ENCODE measurements at places on chromosomes 5 and 9.

DNA sequence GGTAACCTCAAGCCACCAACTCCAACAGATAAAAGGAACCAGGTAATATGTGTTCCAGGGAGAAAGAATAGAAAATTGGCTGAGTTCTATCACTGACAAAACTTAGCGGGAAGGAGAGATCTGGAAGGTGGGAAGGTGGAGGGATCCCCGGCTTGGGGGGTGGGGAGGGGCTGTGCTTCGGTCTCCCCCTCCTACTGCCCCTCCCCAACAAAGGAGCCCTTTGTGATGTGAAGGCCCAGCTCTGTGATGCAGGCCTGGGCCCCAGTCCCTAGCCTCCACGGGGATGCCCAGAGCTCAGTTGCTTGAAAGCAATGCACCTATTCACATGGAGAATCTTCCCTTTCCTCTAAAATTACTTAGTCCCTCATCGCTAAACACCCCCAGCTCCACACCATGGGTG, 4.4 kb upstream of the ZNF484 start:
- no peak for DNase-seq

DNA sequence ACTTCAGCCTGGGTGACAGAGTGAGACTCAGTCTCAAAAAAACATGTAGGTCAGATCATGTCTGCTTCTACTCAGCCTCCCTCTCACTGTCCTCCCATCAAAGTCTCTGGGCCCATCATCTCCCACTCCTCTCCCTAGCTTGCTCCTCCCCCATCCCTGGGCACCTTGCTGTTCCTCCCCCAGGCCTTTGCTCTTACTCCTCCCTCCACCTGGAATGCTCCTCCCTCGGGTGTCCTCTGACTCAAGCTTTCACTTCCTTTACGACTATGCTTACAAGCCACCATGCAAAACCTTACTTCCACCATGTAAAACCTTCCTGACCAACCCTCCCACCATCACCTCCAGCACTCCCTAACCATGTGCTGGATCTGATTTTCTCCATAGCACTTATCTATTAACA, 51.5 kb downstream of the MTMR12 start:
- no peak for DNase-seq

DNA sequence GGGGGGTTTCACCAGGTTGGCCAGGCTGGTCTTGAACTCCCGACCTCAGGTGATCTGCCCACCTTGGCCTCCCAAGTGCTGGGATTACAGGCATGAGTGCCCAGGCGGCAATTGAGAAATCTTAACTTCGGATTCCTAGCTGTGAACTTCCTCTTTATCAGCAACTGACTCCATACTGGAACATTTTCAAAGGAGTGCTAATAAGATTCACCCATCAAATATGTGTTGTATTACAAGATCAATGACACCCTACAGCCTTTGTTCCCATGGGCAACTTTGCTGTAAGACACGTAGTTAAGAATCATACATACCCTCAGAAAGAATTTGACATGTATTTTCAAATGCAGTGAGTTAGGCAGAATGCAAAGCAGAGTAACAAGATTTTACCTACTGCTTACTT, 23.1 kb upstream of the ACOT12 start:
- no peak for DNase-seq

- peak; percentile 4 for DNase-seq
Measured at GRCh38 chr5:27598576-27598975, 560.2 kb upstream of the CDH9 start.

- no peak for DNase-seq
Measured at GRCh38 chr5:35087991-35088390, 40.2 kb upstream of the AGXT2 start.

DNA sequence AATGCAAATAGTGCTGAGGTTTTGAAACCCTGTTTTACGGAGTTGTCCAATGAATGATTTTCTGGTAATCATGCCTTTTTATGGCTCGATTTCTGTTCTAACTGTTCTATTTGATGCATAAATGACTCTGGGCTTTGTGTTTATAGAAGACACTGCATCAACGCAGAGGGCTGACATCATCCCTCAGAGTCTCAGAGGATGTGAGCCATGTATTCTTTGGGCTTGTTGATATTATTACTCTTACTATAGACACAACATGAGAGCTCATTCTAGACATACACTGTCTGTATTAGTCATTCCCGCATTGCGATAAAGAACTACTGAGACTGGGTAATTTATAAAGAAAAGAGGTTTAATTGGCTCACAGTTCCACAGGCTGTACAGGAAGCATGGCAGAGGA, 31.6 kb downstream of the CDH6 start:
- DNase-seq = no peak

GRCh38 chr5:3709068-3709716, 113.6 kb downstream of the IRX1 start:
- DNase-seq = no peak

DNA sequence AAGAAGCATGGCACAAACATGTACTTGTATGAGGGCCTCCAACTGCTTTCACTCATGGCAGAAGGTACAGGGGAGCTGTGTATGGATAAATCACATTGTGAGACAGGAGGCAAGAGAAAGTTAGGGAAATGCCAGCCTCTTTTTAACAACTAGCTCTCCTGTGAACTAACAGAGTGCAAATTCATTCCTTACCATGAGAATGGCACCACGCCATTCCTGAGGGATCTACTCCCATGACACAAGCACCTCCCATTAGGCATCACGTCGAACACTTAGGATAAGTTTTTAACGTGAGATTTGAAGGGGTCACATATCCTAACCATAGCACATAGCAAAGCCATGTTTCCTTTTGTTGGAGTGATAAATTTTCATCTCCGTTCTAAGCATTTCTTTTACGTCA, 747.2 kb upstream of the CHD1 start:
- no peak for DNase-seq

DNA sequence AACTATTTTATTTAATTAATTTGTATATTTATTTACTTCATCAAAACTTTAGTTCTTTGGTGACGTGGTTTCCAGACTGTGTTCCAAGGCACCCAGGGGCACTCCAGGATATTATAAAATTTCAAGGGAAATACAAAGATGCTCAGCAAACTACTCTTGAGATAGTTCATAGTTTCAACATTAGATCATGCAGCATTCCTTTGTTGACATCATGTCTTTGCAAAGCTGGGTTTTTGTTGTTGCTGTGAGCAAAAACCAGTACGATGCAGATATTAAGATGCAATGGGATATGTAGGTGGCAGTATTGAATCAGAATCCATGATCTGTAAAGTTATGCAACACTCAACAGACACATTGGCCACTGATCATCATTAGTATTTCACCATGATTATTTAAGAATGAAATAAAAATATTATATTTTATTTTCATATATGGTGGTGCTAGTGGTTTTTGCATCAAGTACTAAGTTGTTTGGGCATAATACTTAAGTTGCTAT, 219.7 kb downstream of the ADCY2 start:
- no peak for DNase-seq

GRCh38 chr5:147743678-147744374, 38.7 kb downstream of the JAKMIP2 start:
- no peak for DNase-seq

GRCh38 chr5:136208916-136209315, 16.0 kb upstream of the SMIM32 start:
- DNase-seq = no peak

DNA sequence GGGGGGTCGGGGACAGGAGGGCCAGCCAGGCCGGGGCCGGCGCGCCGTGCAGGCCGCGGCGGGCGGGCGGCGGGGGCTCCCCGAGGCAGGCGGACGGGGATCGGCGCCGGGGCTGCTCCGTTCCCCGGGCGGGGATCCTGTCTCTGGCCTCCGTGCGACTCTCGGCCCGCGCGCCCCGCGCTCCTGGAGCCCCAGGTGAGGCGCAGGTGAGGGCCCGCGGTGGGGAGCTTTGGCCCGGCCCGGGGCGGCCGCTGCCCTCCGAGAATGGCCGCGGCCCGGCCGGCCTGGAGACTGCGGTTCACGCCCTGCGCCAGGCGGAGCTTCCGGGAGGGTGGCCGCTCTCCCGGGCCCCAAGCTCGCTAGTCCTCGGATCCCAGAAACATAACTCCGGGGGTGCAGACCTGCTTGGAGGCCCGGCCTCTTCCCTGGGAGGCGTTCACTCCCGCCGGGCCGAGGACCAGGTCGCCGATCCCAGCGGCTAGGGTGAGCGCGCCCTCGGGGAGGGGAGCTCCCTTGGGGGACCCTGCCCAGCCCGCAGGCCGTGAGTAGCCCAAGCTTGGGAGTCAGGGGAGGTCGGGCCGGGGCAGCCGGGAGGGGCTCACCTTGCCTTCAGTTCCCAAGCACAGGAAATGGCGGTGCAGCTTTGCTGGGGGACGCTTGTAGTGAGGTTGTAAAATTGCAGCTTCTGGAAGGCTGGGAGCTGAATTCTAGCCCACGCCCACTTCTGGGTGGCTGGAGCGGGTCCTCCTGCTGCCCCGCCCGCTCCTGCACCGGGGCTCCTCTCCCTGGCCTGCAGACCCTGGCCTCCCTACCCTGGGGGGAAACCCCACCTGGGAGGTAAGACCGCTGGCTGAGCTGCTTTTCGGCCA, 723 bp downstream of the PPP1R26 start:
- DNase-seq = no peak

- DNase-seq = no peak
Measured at GRCh38 chr5:150438873-150439546, 10.5 kb downstream of the RPS14 start.

GRCh38 chr5:141040771-141041426, 10.3 kb upstream of the PCDHB1 start:
- DNase-seq = no peak

DNA sequence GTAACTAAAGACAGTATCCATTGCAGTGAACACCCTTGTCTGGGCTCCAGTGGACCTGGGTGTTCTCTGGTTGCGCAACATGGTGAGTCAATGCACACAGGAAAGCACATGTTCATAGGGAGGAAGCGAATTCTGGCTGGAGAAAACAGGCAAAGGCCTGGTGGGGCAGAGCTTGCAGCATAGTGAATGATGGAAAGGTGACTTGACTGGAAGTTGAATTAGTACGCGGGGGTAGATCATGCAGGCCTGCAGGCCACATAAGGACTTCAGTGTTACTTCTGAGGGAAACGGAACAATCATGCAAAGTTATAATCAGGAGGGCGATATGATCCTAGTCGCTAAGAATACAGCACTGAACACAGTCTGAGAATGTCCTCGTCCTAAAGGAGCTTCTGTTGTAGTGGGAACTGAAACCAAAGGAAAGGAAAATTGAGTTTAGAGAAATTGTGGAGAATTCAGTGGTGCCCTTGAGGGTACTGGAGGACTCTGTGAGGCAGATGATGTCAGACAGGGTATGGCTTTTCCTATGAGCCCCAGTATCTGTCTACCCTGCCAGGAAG, 71.9 kb upstream of the RANBP3L start:
- DNase-seq = peak; percentile 57

GRCh38 chr9:37446401-37446800, 18.8 kb downstream of the ZBTB5 start:
- DNase-seq = no peak

DNA sequence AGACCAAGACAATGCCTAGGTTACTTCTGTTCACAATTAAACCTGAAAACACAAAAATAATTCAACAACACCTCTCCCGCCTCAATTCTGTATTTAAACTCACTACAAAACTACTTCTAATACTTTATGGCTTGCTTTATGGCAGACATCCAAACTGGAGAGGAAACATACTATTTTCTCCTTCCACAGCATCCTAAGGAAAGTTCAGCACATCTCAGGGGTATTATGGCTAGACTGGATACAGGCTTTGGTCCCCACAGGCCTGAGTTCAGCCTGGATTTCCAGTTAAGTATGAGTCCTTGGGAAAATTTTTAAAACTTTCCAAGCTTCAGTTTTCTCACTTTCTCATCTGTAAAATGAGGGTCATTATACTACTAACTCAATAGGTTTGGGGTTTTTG, 480.2 kb downstream of the CAAP1 start:
- no peak for DNase-seq

DNA sequence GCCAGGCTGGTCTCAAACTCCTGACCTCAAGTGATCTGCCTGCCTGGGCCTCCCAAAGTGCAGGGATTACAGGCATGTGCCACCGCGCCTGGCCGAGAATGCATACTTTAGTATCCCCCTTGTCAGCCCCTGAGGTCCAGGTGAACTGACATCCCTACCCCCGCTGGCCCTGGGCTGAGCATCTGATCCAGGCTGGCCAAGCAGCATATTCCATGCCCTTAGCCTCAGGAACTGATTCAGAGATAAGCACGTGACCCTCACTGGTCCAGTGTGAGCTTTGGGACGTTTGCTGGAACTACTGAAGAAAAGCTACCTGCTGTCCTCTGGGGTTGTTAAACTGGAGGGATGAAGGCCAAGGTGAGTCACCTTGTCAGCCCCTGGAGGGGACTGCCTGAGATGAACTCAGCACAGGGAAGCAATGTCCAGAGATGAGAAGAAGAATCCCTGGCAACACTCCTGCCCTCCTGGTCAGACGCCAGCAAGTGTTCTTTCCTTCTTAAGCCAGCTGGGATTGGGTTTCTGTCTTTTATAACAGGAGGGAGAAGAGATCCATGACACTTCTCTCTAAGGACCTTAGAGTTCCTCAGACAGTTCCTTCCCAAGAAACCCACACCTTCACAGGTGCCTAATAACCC, 59.1 kb upstream of the FBXW11 start:
- no peak for DNase-seq

DNA sequence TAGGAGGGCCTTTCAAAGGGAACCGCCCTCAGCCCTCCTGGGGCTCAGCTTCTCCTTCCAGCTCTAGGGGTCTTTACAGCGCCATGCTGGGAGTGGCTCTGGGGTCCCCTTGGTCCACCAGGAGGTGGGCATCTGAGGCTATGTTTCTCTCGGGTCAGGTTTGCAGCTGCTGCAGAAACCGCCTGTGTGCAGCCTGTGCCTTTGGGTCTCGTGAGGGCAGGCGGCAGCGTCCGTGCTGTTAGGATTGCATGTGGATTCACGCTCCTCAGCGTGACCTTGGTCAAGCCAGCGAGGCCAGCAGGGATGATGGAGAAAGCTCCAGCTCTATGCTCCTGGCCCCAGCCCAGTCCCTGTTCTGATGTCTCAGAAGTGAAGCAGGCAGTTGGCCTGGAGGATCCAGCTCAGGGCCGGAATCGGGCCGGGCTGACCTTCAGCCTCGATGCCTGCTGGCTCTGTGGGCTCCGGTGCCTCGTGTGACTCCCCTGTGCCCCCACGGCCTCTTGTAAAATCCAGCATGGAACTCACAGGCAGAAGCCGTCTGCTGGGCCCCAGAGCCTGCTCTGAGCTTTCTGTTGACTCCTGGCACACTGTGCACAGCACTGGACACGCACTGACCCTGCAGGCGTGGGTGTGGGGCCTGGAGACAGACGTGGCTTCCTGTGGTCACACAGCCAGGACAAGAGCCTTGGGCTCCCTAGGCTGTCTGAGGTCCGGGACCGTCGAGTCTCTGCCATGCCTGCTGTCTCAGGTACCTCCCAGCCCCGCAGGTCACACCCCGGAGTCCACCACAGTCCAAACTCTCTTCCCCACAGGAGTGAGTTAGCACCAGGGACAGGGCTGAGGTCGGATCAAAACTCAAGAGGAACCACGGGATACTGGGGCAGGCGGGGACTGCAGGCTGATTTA, 54.3 kb downstream of the TRIP13 start:
- DNase-seq = no peak

- DNase-seq = no peak
Measured at GRCh38 chr9:4936823-4937222, 48.2 kb upstream of the JAK2 start.

DNA sequence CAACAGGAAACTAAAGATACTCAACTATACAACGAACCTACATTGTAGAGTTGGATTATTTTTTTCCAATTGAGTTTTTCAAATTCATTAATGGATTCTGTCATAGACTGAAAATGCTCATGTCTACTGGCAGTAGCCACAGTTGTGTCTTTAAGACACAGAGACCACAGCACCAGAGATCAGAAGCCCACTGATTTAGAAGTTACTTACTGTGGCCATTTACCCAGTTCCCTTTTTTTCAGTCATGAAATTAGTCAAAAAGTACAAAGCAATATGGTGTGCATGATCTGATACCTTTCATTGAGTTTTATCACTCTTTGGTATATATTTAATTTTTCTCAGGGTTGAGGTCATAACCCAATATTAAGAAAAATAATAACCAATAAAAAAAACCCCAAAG, 1640.2 kb upstream of the WWC1 start:
- no peak for DNase-seq
